ENCODE measurements at places on chromosomes 4 and X.

GRCh38 chrX:24110069-24110468 lies 39.5 kb upstream of the ZFX start:
- DNase-seq = no peak

DNA sequence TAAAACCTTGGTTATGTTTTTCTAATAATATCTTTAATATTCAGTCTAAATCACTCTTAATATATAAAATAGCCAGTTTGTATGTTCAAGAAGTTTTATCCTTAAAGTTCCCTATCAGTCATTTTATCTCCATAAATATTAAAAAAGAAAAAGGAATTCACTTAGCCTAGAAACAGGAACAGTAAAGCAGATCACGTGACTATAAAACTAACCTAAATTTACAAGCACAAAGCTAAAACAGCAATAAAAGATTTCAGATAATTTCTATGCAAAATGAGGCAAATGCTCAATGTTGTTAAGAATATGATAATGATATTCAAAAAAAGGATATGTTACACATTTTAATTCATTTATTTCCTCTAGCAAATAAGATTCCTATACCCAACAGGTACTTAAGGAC lies 57.1 kb upstream of the TNIP3 start:
- no peak for DNase-seq

DNA sequence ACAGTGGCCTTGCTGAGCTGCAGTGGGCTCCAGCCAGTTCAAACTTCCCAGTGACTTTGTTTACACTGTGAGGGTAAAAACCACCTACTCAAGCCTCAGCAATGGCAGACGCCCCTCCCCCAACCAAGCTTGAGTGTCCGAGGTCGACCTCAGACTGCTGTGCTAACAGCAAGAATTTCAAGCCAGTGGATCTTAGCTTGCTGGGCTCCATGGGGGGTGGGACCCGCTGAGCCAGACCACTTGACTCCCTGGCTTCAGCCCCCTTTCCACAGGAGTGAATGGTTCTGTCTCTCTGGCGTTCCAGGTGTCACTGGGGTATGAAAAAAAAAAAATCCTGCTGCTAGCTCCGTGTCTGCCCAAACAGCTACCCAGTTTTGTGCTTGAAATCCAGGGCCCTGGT lies 168.9 kb upstream of the INTU start:
- DNase-seq = no peak

DNA sequence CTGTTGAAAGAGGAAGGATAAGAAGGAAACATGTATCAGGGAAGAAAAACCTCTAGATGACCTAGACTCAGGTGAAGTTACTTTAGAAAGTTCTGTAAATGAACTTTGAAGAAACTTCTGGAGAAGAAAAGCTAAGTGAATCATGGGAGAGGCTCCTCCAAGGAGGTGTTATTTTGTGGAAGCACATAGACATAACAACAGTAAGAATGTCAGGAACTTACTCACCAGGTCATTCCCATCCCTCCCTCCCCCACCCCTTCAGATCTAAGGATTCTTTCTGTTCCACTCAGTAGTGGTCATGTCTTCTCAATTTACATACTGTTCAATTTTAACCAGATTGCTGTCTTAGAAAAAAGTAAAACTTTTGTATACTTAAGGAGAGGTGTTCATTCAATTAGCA lies 310.5 kb upstream of the DDX53 start:
- DNase-seq = peak; percentile 61

- DNase-seq = no peak
These were observed 11.8 kb upstream of the CD40LG start for GRCh38 chrX:136636121-136636520.

GRCh38 chr4:173039617-173040577 lies 128.7 kb upstream of the GALNT7 start:
- DNase-seq = no peak

GRCh38 chr4:143357161-143357845 lies 20.6 kb downstream of the GAB1 start:
- no peak for DNase-seq

DNA sequence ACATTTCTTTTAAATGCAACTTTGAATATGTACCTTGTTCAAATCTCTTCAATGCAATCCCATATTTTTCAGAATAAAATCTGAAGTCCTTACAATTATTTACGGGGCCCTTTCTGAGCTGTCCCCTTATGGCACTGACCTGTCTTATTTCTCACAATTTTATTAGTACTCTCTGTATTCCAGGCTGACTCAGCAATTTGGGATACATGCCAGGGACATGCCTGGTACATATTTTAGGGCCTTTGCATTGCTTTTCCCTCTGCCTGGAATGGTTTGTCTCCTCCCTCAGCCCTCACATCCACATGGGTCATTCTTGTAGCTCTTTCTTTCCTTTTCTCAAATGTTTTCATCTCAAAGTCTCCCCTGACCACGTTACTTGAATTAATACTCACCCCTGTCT lies 172.2 kb upstream of the TECRL start:
- DNase-seq = peak; percentile 48

DNA sequence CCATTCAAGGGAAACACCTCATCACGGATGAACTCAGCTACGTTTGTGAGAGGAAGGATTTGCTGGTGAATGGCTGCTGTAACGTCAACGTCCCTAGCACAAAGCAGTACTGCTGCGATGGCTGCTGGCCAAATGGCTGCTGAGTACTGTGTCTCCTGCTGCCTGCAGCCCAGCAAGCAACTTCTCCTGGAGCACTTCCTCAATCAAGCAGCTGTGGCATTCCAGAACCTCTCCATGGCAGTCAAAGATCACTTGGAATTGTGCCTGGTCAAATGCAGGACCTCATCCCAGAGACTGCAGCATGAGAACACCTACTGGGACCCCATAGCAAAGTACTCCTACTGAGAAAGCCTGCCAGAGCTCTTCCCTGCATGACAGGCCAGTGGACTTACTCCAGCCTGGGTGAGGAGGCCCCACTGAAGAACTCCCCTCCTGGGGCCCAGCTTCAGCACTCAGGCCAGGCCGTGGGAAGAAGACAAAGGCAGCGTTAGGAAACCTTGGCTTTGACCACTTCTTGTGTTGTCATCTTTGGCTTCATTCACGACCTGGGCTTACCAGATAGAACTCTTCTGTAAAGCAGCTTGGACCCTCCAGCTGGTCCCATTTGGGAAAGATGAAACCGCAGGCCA lies 244.3 kb downstream of the RBMX2 start:
- no peak for DNase-seq

DNA sequence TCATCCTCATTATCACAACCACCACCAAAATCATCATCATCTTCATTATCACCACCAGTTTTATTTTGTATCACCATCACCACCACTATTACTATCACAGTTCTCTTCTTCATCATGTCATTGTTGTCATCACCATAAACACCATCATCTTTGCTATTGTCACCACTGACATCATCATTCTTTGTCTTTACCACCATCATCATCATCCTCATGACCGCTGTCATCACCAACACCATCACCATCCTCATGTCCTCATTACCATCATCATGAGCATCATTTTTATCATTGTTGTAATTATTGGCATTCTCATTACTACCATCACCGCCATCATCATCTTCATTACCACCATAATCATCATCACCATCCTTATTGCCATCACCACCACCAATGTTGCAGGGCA lies 31.4 kb downstream of the EVC start:
- no peak for DNase-seq

DNA sequence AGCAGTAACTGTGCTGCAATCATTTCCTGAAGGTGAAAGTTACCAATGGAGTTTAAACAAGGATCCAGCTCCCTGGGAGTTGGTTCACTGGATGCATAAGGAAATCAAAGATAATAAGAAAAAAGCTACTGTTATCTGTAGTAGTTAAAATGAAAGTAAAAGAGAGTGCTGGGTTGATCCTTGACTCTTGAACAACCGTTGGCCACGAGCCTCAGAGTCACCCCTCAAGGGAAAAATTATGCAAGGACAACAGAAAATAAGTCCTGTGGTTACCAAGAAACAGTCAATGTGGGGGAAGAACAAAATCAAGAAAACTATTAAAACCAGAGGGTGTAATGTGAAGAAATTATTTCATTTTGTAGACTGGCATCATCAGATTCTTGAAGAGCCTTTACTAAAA lies 49.7 kb upstream of the DDIT4L start:
- DNase-seq = peak; percentile 2
